ENCODE measurements at places on chromosomes 6 and 20.

- DNase-seq = no peak
Observed at GRCh38 chr6:140052736-140053729, 678.6 kb upstream of the CITED2 start.

DNA sequence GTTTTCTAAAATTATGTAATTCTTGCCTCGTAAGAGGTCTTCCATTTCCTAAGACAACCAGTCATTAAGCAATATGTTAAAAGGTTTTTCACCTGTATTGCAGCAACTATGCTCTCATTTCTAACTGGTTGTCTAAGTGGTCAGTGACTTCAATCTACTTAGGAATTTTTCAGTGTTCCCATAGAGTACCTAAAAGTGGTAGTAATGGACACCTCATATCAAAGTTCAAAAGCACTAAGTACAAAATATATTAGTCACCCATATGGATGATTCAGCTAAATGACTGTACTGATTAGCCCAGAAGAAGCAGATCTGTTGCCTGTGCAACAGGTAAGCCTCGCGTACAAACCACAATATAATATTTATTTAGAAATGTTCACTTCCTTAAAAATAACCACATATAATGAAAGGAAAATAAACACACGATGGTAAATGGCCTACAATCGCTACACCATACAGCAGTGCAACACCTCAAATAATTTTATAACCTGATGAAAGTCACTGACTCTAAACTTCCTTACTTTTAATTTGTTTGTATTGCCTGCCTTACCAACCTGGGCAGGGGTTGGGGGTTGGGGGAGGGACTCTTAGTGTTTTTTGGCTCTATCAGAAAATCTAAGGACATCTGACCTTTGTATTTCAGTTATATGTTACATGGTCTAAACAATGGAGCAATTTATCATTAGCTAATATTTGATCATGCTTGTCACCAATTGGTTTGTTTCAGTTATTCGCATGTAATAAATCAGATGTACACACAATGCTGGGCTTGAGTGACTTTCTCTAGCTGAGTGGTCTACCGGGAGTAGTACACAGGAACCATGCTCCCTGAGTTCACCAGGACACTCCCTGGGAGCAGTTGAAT, 105.9 kb downstream of the HIVEP2 start:
- DNase-seq = no peak

DNA sequence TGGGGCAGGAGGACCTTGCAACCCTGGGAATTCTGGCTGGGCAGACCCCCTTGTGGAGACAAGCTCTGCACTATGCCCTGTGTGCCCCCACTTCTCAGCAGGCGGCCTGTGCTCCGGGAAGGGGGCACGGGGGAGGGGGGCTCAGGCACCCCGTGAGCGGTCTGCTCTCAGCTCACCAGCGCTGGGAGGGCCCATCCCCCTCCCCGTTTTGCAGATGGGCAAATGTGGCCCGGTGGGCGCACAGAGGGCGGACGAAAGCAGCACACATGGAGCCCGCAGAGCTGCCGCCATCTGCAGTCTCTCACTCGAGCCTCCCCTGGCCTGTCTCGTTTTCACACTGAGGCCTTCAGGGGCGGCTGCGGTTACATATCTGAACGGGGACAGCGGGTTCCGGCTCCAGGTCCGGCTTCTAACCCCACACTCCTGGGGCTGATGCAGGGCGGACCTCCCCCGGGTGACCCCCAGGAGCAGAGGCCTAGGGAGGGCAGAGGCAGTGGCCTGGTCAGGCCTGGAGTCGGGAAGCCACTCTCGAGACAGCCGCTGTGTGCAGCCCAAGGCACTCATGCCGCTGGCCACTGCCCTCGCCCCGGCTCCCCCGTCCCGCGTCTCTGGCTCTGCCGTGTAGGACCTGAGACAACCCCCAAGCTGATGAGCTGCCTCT, 13.9 kb downstream of the CHRNA4 start:
- DNase-seq = no peak

GRCh38 chr6:108651340-108652227, 90.9 kb downstream of the FOXO3 start:
- no peak for DNase-seq

GRCh38 chr6:29943053-29943966, 978 bp downstream of the HLA-A start:
- DNase-seq = no peak

- DNase-seq = no peak
Observed at GRCh38 chr6:142952614-142953013, 7.6 kb upstream of the HIVEP2 start.

DNA sequence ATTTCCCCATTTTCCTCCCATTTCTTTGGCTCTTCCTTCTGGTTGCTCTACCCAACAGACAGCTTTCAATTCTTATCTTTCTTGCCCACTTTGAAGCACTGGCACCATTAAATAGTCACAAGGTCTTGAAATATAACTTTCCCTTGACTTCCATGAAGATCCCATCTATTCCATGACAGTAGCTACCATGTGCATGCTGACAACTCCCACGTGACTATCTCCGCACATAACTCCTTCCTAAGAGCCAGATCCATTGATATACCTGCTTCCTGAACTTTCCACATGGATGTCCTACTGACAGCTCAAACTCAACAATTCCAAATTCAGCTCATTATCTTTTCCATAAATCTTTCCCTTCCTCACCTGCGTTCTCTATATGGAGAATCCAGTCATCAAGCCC, 101.4 kb downstream of the RIN2 start:
- DNase-seq = no peak

- no peak for DNase-seq
Observed at GRCh38 chr6:46933751-46934150, 12.0 kb upstream of the ADGRF5 start.

- no peak for DNase-seq
Observed at GRCh38 chr6:107991061-107991460, 33.1 kb upstream of the SEC63 start.

GRCh38 chr20:43982016-43982415, 67.4 kb downstream of the TOX2 start:
- no peak for DNase-seq

DNA sequence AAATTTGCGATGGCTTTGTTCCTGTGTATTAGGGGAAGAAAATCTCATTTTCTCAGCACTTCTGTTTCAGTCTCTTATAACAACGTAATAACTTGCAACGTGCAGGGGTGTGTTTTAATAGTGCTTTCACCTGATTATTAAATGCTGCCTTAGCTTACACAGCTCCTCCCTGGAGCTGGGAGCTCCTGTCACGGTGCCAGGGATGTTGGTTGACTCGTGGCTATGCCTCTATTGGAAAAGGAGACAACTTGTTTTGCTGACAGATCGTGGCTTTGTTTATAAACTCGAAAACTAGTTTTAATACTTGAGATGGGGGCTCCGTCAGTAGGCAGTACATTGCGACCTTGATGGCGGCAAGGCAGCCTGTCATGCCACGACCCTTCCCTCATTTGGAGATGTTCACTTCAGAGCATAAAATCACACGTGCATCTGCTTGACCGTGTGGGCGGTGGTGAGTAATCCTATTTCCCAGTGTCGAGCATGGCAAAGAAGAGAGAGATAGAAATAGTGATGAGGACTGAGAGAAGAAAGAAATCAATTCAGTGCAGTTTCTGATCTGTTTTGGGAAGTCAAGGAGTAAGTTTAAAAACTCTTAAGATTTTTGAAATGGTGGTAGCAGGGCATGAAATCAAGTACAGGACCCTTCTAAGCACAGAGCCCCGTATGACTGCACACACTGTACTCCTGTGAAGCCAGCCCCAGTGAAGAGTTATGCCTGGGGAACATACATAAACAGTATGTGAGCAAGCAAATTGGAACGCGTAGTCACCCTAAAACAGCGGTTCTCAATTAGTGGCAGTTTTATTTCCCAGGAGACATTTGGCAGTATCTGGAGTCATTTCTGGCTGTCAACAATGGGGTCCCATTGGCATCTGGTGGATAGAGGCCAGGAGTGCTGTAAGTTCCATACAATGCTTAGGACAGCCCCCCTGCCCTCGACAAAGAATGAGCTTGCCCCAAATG, 147.2 kb downstream of the DOK5 start:
- DNase-seq = no peak

DNA sequence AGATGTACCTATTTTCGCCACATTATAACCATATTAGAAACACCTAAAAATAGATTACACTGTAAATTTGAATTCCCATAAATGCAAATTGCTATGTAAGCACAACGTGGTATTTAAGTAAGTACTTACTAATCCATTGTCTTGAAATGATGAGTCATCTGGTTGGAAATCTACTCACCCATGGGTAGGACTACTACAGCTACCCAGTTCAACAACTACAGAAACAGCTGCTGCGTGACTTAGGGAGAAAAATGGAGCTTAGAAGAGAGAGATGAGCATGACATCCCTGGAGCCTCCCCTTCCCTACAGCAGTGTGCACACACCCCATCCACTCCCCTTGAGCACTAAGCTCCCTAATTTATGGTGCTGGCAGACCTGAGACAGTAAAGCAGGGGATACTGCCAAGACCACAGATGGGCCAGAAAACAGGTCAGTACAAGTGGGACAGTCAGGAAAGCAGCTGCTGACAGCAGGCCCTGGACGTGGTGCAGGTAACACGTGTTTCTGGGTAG, 26.9 kb downstream of the RRAGD start:
- no peak for DNase-seq

DNA sequence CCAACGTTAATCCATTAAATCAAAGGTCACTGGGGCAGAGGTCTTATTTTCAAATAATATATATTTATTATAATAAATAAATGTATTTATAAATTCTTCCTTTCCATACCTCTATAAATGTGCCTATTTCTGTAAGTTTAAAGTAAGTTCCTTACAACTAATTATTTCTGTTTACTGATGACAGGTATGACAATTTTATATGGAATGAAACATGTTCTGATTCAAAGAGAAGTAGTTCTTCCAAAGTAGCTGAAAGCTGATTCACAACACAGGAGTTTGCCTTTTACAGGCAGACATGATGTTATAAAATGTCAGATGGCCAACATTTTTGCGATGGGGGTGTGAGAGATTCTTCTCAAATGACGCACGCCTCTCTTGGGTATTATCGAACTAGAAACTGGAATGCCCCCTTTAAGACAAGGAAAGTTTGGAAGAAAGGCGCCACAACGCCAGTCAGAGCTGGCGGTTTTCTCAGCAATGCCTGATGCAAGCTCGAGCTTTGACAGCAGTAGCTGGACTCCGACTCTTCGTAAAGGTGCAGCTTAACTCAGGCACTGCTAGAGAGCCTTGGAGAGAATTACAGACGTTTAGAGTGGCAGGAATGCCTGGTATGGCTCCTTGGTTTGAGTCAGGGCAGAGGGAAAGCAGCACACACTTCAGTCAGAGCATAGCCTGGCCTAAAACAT, 92.1 kb downstream of the FOXC1 start:
- DNase-seq = no peak

- DNase-seq = no peak
Observed at GRCh38 chr6:157760137-157760536, 62.9 kb upstream of the SNX9 start.

GRCh38 chr6:206264-206663, 86.0 kb upstream of the DUSP22 start:
- no peak for DNase-seq

DNA sequence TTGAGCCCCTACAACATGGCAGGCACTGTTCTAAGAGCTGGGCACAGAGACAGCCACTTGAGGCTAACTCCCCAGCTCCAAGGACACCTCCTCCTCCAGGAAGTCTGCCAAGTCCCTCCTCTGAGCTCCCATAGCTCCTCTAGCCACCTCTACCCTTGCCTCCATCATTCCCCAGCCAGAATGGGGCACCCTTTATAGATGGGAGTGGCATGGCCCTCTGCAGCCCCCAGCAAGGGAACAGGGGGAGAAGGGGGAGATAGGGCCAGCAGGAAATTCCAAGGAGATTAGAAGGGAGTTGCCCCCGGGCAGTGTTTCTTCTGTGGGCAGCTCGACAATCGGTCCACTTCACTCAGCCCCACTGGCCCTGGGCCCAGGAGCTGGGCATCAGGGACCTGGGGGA, 19.7 kb upstream of the TLDC2 start:
- DNase-seq = no peak
